ENCODE measurements at places on chromosomes 11 and 22. TPM values are rescaled to one million over a fixed set of nuclear protein-coding genes. Genes with fewer than 3 reads are reported as not detected.

SORL1 gene
- 0.76 TPM for total RNA-seq

OR8A1 gene
- total RNA-seq = not detected

FAM83F gene
- total RNA-seq = not detected

HORMAD2 gene
- not detected for total RNA-seq

KCNA4 gene
- not detected for total RNA-seq

OR51E2 gene
- total RNA-seq = not detected

All from GM23248 (cell line).